ENCODE measurements at places on chromosomes 12 and 14. TPM values are rescaled to one million over a fixed set of nuclear protein-coding genes. Genes with fewer than 3 reads are reported as not detected.

GRCh38 chr12:47808050-47808449 lies 11.7 kb downstream of the HDAC7 start:
- peak overlapping the region; percentile 41 for H3K27ac ChIP-seq
- H3K4me1 ChIP-seq, result peaks cover 15% of the 10 kb centered on the region
- no peaks in the 10 kb centered on the region for H3K36me3 ChIP-seq
- H3K27me3 ChIP-seq, result no peaks in the 10 kb centered on the region

- no peak overlapping the region for H3K4me3 ChIP-seq
- peak; percentile 85 for DNase-seq
- no peaks in the 10 kb centered on the region for H3K27me3 ChIP-seq
- no peaks in the 10 kb centered on the region for H3K36me3 ChIP-seq
- peaks cover 16% of the 10 kb centered on the region for H3K4me1 ChIP-seq
These were observed 59.1 kb downstream of the RASSF3 start for GRCh38 chr12:64669270-64669842.

DNA sequence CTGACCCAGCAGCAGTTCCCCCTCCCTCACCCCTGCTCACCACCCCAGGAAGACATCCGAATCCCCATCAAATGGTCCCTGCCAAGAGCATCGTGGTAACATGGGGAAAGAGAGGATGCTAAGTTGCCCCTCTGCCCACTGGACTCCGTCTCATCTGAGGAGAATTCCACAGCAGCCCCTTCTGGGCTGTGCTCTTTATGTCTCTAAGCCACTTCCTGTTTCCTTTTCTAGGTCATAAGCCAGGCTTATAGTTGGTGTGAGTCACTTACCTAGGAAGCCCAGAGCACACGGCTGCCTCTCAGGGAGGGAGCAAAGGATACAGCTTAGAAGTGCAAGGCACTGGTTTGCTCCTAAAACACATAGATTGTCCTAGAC lies 76.0 kb downstream of the VCPKMT start:
- no peak overlapping the region for H3K4me3 ChIP-seq
- no peaks in the 10 kb centered on the region for H3K36me3 ChIP-seq
- no peaks in the 10 kb centered on the region for H3K4me1 ChIP-seq
- no peak for DNase-seq
- H3K27me3 ChIP-seq, result no peaks in the 10 kb centered on the region
- H3K27ac ChIP-seq, result no peak overlapping the region

DNA sequence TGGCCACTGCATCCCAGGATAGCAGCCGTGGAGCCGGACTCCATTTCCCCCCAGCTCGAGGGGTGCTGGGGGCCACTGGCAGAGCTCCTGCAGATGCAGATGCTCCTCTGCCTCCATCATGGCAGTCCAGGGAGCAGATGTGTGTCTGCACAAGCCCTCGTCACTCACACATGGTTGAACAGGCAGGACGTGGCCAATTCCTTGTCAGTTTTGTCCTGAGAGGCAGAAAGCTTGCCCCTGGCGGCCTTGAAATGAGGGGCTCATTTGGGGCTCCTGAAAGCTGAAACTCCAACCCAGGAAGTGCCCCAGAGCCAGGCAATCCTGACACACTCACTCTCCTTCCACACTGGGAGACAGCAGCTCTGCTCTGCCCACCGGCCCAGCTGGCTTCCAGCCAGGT lies 100.9 kb upstream of the C14orf180 start:
- DNase-seq, result no peak
- no peak overlapping the region for H3K4me3 ChIP-seq
- no peaks in the 10 kb centered on the region for H3K27me3 ChIP-seq
- no peak overlapping the region for H3K27ac ChIP-seq
- H3K4me1 ChIP-seq, result no peaks in the 10 kb centered on the region
- no peaks in the 10 kb centered on the region for H3K36me3 ChIP-seq

- no peaks in the 10 kb centered on the region for H3K4me1 ChIP-seq
- H3K27ac ChIP-seq, result no peak overlapping the region
- no peaks in the 10 kb centered on the region for H3K27me3 ChIP-seq
- H3K4me3 ChIP-seq, result no peak overlapping the region
These were observed 12.5 kb upstream of the CIPC start for GRCh38 chr14:77085538-77085937.

DNA sequence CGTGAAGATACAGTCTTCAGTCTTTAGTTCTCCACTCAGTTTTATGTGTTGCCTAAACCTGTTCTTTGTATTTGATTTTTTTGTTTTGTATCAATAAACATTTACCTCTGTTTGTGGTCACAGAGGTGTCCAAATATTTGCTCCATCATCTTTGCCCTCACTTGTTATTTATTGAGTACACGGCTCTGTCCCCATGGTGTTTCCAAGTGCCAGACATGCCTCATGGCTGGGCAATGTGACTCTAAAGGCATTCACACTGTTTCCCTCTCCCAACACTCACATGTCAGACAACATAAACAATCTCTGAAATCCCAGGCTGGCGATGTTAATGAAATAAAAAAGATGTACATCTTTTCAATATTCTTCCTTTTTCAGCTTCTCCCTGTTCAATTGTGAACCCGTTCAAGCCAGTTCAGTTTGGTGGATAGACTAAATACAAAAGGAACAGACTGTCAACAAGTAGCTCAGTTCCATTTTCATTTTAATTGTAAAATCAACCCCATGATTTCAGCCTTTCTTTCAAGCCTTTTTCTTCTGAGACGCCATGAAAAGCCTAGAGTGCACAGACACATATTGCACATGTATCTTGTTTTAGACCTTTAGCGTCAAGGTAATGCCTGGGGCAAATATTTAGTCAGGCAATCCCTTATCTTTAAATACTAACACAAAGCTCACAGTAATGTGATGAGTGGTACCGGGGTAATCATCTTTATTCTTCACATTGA lies 680.7 kb downstream of the GALC start:
- H3K36me3 ChIP-seq, result no peaks in the 10 kb centered on the region
- H3K27ac ChIP-seq, result no peak overlapping the region
- H3K4me3 ChIP-seq, result no peak overlapping the region
- no peak for DNase-seq
- no peaks in the 10 kb centered on the region for H3K4me1 ChIP-seq

Gene P2RX7
- total RNA-seq, result 3.9 TPM

Gene FOXG1
- total RNA-seq, result not detected

GRCh38 chr14:95544588-95544987 lies 9.7 kb downstream of the GLRX5 start:
- no peak for DNase-seq
- H3K36me3 ChIP-seq, result no peaks in the 10 kb centered on the region
- H3K4me1 ChIP-seq, result no peaks in the 10 kb centered on the region
- H3K27ac ChIP-seq, result no peak overlapping the region

- no peak for DNase-seq
- no peaks in the 10 kb centered on the region for H3K36me3 ChIP-seq
- H3K4me3 ChIP-seq, result no peak overlapping the region
- H3K4me1 ChIP-seq, result no peaks in the 10 kb centered on the region
- H3K27me3 ChIP-seq, result no peaks in the 10 kb centered on the region
These were observed 377.9 kb upstream of the RGS6 start for GRCh38 chr14:71554323-71554722.

Gene KCNK13
- 1.3 TPM for total RNA-seq

DNA sequence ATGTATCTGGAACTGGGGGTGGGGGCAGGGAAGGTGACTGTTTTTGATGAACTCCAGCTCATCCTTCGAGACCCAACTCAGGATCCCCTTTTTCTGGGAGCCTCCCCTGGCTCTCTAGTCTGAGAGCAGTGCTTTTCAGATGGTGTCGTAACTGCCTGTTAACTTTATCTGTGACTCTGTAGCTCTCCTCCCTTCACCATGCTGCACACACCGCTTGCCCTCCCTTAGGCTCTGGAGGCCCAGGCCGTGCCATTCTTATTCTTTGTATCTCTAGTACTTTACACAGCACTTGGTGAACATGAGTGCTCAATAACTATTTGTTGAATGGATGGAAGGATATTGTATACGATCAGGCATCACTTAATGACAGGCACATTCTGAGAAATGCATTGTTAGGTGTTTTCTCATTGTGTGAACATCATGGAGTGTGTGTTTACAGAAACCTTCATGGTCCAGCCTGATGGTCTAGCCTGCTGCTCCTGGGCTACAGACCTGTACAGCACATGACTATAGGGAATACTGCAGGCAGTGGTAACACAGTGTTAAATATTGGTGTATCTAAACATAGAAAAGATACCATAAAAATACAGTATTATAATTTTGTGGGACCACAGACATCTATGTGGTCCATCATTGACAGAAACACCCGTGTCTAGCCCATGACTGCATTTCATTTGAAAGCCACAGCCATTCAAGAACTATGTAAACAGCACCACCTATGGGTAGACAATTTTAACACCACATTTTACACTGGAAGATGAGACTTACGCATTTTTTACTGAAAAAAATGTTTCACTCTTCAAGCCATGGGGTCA lies 91.8 kb downstream of the EML1 start:
- peaks cover 4% of the 10 kb centered on the region for H3K36me3 ChIP-seq
- no peak overlapping the region for H3K4me3 ChIP-seq
- no peak for DNase-seq
- no peaks in the 10 kb centered on the region for H3K27me3 ChIP-seq
- H3K4me1 ChIP-seq, result no peaks in the 10 kb centered on the region
